HFFc6 (cell line): ENCODE measurements at places on chromosomes 7 and 10.

- DNase-seq, result no peak
Observed at GRCh38 chr10:72123616-72124015, 35.3 kb upstream of the SPOCK2 start.

GRCh38 chr10:124649214-124649613 is 95.0 kb downstream of the FAM53B start:
- DNase-seq, result no peak

- no peak for DNase-seq
Observed at GRCh38 chr10:19777806-19778205, 38.4 kb upstream of the PLXDC2 start.

- no peak for DNase-seq
Observed at GRCh38 chr10:1715821-1716220, 21.5 kb downstream of the ADARB2 start.

- DNase-seq, result no peak
Observed at GRCh38 chr10:13955409-13956068, 368.8 kb downstream of the PRPF18 start.

DNA sequence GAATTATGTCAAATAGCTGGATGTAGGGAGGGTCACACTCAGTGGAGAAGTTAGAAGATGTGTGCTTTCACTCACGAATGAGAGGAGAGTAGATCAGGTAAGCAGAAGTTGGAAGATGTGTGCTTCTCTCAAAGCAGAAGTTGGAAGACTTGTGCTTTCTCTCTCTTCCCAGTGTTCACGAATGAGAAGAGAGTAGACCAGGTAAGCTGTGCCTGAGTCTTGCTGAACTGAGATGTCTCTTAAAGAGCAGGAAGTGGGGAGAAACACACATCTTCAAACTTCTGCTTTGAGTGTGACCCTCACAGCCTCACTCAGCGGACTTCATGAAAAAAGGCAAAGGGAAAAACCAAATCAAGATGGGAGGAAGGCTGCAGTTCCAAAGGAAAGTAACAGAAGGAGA is 7.0 kb upstream of the TMEM243 start:
- DNase-seq, result no peak

DNA sequence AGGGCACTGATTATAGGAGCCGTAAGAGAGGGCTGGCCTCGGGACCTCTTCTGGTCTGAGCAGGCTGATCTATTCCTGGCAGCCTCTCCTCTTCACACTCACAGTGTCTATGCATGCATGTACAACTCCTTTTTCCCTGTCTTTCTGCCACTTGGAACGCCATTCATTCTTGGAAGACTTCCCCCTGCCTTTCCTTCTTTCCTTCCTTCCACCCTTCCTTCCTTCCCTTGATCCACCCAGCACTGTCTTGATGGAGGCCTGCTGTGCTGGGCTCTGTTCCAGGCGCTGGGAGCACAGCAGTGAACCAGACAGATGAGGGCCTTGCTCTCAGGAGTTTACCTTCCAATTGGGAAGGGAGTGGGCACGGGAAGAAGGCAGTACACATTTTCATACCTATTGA is 114.8 kb downstream of the SH3PXD2A start:
- DNase-seq, result no peak

GRCh38 chr10:121302541-121303180 is 295.6 kb downstream of the FGFR2 start:
- no peak for DNase-seq

- DNase-seq, result no peak
Observed at GRCh38 chr7:12337095-12337494, 66.6 kb downstream of the VWDE start.

GRCh38 chr7:3240826-3241430 is 60.1 kb upstream of the SDK1 start:
- no peak for DNase-seq

DNA sequence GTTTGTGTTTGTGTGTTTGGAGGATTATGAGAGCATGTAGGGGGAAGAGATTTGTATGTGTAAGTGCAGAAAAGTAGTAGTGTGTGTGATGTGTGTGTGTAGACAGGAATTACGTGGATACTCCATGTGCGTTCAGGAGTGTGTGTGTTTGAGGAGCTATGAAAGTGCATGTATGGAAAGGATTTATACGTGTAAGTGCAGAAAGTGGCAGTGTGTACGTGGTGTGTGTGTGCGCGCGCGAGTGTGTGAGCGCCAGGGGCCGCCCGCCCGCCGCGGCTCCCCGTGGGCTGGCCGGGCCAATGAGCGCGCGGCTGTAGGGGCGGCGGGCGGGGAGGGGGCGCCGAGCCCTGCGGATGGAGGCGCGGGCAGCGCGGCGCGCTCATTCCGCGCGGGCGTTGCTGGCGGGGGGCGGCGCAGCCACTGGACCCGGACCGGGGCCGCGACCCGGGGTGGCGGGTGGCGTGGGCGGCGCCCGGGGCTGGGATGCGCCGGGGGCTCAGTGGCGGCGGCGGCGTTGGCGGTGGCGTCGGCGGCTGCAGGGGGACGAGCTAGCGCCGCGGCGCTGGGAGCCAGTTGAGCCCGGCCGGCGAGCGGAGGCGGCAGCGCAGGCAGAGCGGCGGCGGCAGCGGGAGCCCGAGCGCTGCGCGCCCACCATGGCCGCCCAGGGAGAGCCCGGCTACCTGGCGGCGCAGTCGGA is at the start of gene BICC1:
Gene BICC1, plus strand, starts transcription at position 382 of the 697 bp plus-strand sequence. Its CDS starts 272 bp downstream, at position 654.
- DNase-seq, result peak; percentile 26

DNA sequence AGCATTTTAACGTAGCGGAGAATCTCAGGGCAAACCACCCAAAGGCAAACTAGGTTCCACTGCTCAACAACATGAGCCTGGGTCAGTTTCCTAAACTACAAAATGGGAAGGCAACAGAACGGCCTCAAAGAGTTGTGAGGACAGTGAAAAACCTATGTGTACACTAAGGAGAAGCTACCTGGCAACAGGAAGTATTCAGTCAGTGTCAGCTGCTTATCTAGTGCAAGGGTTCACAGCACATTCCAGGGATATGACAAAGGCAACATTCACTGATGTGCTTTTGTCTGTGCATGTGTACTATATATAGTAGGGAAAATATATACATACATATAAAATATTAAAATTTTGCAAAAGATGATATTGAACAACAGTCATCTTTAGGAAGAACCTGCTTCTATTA is 17.2 kb downstream of the NUDCD3 start:
- DNase-seq, result peak; percentile 30

GRCh38 chr10:122140461-122140902 is 130.6 kb upstream of the BTBD16 start:
- DNase-seq, result peak; percentile 35

DNA sequence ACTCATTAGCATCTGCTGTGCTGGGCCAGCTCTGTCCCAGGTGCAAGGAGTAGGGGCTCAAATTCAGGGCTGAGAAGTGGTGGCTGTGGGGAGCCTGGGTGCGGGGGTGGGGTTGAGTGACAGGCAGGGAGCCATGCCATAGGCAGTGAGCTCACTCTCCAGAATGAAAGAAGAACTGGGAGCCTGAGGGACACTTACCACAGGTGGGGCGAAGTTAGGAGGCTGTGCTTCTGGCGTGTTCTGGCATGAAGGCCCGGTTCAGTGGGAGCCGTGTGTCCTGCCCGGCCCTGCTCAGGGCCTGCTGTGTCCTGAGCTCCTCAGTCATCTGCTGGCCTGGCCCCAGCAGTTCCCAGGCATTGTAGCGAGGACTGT is 62.5 kb downstream of the MKI67 start:
- DNase-seq, result no peak

DNA sequence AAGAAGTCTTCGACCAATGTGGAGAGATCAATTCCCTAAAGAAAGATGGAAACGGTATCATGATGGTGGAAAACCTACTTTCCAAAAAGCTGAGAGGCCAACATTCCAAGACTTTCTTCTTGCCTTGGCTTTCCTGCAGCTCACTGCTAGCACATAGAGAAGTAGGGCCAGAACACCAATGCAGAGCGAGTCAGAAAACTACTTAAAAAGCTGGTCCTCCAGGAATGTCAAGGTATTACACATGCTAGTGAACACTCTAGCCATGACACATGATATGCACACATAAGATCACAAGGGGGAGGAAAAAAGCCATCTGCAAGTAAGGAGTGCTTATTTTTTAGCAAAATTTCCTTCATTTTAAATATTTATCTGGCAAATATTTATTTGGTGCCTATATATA is 22.7 kb downstream of the GPAM start:
- no peak for DNase-seq

DNA sequence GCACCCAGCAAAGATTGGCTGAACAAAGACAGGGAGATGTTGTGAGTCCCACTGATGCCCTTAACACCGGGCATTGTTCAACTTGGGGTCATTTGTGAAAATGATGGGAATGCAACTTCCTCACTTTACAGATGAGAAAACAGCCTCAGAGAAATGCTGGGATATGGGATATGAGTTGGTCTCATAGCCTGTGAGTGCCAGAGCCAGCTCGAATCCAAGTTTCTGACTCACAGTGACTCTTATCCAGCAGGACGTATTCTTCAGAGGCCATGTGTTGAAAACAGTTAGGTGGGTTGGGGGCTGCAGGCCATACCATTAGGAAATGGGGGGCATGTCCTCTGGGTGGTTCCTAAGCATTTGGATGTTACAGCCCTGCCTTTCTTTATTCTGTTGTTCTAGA is 45.2 kb downstream of the KIAA1217 start:
- no peak for DNase-seq

- peak; percentile 84 for DNase-seq
Observed at GRCh38 chr7:24827589-24827988, 70.3 kb upstream of the GSDME start.

DNA sequence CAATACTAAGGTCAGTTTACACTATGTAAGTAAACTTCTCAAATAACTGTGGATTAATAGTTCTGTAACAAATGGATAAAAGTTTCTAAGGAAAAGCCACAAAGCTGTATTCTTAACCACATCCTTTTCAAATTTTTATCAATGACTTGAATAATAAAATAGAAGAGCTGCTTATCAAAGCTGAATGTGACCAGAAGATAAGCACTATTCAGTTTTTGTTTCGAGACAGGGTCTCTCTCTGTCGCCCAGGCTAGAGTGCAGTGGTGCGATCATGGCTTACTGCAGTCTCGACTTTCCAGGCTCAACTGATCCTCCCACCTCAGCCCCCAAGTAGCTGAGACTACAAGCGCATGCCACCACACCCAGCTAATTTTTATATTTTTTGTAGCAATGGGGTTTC is 17.0 kb downstream of the UPF2 start:
- no peak for DNase-seq

GRCh38 chr7:73899731-73900142 is 38.8 kb downstream of the TMEM270 start:
- peak; percentile 89 for DNase-seq

GRCh38 chr7:11436773-11437524 is 395.0 kb downstream of the THSD7A start:
- no peak for DNase-seq

- DNase-seq, result no peak
Observed at GRCh38 chr10:20535897-20536881, 360.9 kb downstream of the NEBL start.

DNA sequence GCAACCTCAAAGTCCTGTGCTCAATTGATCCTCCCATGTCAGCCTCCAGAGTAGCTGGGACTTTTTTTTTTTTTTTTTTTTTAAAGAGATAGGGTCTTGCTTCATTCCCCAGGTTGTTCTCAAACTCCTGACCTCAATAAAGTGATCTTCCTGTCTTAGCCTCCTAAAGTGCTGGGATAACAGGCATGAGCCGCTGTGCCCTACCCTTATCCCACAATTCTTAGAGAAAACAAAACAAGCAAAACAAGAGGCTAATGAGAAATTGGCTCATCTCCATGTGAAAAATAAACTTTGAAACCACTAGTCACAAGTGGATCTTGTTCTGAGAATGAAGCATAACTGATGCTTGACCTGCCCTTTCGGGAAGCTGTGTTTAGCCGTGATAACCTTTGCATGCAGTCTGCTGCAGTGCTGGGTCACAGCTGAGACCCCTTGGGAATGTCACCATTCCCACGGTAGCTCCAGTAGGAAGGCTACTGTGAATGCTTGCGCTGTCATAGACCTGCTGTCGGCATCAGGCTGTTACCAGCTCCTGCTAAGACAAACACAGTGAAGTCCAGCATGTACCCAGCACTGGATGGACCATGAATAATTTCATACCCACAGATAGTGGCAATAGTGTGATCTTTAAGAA is 290.7 kb upstream of the KIAA1217 start:
- no peak for DNase-seq

- peak; percentile 31 for DNase-seq
Observed at GRCh38 chr7:55307123-55307916, 57.8 kb upstream of the LANCL2 start.

- no peak for DNase-seq
Observed at GRCh38 chr7:104240401-104240800, 32.6 kb upstream of the ORC5 start.

DNA sequence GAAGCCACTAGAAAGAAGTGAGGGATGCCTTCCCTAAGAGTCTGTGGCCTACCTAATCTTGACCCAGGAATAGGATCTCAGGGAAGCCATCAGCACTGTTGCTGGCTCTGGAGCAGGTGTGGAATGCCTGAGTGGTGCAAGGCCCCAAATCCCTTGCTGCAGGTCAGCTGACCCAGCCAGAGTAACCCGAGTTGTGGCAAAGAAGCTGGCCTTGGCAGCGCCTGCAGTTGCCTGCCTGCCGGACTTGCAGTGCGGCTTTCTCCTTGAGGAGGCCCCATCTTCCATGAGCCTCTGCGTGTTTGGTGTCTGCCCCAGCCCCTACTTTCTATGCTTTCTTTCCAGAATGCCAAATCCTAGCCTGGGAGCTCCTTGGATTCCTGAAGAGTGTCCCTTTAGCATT is 5.8 kb downstream of the KIAA1217 start:
- no peak for DNase-seq

DNA sequence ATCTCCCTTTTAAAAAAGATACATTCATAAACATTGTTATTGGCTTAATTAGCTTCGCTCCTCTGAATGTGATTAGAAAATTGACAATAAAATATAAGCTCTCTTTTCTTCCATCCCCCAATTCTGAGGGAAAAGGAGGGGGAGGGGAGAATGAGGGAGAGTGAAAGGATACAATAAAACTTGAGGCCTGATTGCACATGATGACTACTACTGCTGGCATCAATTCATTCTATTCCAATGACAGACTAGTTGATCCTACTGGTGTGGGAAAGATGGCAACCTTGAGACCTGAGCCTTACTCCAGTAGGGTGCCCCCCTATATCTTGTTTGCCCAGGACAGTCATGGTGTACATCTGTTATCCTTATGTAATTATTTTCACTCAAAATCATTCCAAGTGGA is 4.5 kb upstream of the IQUB start:
- no peak for DNase-seq

DNA sequence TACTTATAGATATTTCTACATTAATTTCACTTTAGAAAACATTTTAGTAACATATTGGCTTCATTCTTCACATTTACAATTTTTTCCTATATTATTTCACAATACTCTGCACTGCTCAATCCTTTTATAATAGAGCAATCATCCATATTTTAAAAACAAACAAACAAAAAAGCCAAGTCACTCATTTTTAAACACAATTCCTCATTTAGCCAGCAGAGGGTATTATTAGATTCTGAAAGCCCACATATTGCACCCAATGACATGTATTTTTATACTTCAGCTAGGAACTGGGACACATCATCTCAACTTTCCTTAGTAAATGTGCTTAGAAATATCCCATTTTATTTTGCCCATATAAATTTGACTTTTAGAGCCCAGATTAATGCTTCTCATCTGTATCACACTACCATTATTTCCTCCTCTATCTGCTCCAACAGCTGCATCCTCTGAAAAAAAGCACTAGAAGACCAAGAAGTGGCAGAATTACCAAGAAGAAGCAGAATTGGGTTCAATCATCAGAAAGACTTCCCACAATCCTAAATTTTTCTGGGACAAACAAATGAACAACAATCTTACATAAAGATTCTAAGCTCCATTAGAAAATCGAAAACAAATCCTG is 29.5 kb downstream of the CTNNA3 start:
- DNase-seq, result peak; percentile 2
